ENCODE measurements at places on chromosomes 11 and 22.

- DNase-seq = peak; percentile 49
Measured at GRCh38 chr22:38706101-38706900, 557 bp downstream of the GTPBP1 start.

GRCh38 chr22:22881116-22882000 is 6.3 kb upstream of the IGLL5 start:
- DNase-seq = no peak

DNA sequence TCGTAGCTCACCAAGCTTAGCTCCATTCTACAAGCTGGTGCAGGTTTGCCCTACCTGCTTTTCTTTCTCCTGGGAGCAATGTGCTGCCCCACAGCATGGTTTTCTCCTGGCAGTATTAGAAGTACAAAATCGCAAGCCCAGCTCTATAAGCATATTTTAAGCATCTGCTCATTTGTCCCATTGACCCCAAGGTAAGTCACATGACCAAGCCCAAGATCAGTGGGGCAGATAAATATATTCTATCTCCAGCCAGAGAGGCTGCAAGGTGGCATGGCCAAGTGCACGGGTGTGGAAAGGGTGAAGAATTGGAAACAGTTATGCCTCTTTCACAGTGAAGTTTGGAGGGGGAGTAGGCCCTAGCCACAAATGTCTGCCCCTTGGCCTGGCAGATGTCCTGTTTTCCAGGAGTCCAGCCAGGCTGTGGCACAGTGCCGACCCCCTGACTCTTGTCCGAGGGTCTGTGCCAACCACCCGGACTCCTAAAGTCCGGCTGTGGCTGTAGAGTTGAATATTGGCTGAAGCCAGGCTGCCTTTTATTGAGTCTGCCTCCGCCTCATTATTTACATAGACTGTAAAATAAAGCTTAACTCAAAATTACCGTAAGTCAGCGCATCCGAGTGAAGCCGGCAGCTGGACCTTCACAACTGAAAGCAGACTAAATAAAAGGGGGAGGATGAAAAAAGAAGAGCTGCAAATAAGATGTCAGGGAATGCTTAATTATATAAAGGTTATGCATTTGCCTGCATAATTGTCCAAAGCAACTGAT is 165.7 kb downstream of the COMMD9 start:
- DNase-seq = no peak

DNA sequence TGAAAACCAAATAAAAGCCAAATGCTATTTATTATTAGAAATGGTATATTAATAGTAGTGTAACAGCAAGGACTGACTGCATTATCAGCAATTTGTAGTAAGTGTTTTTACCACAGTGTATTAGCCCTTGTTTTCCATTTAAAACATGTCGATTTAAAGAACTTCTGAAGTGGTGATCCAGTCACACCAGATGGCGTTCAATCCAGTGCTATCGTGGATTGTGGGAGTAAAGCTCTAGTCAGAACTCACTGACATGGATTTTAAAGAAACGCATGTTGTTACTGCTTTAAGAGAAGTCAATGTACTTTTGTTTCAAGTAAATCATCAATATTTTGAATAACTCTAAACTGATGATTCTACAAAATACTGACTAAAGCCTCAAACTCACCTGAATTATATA is 51.1 kb downstream of the LARGE2 start:
- no peak for DNase-seq

DNA sequence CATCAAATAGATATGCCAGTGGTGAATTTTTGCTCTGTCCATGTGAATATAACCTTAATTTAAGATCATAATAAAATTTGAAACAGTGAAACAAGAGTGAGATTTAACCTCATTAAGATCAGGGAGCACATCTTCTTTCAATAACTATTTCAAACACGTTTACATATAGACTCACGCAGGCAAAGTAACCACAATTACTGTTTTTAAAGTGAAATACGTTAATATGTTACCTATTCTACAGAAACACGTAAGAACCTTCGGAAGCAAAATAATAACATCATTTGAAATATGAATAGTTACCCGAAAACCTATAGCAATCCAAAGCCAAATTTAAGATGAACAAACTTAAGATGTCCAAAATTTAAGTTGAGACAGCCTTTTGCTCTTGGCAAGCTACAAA is 136.2 kb upstream of the ZC3H12C start:
- DNase-seq = no peak

GRCh38 chr22:48391820-48392219 is 1435.9 kb downstream of the BRD1 start:
- DNase-seq = no peak

DNA sequence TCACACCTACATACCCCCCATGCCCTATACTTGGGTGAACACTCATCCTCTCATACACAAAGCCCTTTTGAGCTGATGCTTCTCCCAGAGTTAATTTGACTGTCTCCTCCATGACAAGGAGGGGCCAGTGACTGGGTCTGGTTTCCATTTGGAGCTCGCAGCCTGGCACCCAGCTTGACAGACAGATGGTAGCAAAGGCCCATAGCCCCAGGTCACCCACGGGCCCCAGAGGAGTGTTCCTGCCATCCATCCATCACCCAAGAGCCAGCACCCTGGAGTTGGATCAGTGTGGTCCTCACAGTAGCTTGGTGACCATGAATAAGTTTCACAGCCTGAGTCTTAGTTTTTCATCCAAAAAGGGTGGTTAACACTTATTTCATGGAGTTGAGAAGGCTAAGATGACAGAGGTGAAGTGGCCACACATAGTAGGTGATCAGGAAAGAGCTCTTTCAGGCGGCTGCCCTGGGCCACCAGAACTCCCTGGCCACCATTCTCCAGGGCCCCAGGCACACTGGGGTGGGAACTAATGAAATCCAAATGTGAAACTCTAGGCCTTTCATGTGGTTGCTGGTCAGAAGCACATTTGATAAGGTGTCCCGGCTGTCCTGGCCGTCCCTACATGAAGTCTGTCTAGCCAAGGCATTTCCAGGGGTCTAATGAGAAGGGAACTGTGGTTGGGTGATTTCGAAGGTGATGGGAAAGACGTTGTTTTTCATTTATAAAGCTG is 42.4 kb downstream of the LIF start:
- no peak for DNase-seq

All from activated CD4-positive, alpha-beta T cell treated with anti-CD3 and anti-CD28 coated beads, Interleukin-2, amount 10 ng/mL, durations not matched to agents 7 days and 5 days (primary cell).